Glutamatergic neuron (in vitro differentiated cells): ENCODE measurements at places on chromosomes 5 and 9.

DNA sequence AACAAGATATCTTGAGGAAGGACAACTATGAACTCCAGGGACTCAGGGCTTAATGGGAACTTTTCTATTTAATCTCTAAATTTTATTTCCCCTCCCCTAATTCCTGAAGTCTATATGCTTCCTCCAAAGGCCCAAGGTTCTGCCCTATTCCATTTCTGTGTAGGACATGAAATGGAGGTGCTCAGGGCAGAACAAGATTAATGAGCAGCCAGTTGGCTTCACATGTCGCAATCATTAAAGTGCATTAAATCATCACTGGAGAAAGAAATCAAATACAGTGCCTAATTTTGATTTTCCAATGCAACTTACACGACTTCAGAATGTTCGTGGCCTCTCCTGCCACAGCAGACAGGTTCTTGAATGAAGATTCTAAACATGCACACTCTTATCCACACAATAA lies 862.1 kb downstream of the PTPRD start:
- DNase-seq, result no peak

GRCh38 chr5:446883-447263 lies 3.9 kb downstream of the EXOC3 start:
- DNase-seq, result peak; percentile 8

DNA sequence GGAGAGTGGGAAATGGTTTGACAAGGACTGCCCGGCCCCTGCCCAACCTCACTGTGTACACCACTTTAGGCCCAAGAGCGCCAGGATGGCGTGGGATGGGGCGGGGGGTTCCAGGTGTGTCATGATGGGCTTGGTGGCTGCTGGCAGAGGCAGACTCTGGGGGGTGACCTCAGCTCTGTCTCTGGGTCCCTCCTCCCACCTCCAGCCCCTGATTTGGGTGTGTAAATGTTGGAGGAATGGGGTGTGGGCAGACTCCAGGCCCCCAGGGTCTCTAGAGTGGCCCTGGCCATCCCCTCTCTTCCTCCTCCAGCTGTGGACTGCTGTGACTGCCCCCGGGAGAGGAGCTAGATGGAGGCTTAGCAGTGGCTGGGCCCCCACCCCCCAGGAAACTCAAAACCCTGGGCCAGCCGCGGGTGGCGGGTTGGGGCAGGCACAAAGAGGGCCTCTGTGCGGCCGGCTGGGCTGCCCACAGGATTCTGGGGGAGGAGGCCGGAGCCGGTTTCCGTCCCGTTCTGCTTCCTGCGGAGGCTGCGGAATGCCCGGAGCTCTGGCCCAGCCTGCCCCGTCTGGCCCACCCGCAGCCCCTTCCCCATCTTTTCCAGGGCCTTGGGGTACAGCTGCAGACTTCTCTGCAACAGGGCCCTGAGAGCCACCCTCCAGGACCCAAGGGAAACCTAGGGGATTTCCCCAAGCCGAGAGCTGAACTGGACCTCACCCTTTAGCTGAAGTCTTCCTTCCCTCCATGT lies 23.1 kb downstream of the CXXC5 start:
- DNase-seq, result no peak

DNA sequence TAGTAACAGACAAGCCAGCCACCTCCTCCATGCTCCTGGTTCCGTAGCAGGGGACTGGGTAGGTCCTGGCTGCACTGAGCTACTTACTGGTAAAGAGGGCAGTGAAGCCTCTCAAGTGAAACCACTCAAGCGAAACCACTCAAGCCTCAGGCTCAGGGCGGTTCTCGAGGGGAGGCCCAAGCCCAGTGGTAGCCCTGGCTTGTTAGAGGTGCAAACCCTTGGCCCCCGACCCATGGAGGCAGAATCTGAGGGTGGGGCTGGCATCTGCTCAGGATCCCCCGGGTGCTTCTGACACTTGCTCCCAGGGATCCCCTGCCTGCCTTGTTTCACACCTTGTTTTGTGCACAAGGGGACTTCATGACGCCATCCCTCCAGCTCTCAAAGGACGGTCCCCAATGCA lies 76.5 kb upstream of the OLFM1 start:
- DNase-seq, result peak; percentile 35

DNA sequence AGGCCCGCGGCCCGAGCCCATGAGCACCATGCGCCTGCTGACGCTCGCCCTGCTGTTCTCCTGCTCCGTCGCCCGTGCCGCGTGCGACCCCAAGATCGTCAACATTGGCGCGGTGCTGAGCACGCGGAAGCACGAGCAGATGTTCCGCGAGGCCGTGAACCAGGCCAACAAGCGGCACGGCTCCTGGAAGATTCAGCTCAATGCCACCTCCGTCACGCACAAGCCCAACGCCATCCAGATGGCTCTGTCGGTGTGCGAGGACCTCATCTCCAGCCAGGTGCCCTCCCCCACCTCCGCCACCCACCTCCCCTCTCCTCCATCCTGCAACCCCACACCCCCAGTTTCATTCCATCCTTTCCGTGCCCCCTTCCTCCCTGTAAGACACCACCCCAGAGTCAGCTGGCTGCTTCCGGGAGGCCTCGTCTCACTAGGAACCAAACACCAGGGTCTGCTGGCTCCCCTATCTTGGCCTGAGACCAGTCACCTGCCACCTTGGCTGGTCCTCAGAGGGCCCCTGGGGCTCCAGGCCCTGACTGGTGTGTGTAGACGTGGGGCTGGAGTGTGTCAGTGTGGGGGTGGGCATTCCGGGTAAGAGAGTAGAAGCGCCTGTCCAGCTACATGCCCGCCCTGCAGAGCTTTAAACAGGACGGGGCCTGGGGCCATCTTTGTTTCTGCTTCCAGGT lies 655 bp downstream of the GRIN1 start:
- no peak for DNase-seq

DNA sequence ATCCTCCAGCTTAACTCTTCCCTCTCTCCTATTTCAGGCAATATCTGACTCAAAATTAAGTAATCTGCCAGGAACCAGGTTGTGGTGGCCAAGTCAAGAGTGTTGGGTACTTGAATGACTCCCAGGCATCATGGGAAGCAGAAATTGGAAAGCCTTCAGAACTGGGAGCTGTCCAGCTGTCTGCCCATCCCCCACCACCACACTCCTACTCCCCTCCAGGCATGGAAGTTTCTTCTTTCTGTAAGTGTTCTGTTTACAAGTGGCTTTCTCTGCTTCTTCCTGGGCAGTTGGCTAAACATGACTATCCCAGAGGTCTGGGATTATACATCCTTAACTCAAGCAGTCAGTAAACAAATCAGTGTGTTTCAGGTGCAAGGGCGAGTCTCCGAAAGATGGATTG lies 14.6 kb upstream of the PBX3 start:
- DNase-seq, result no peak

- DNase-seq, result no peak
Measured at GRCh38 chr5:65800775-65801174, 78.8 kb downstream of the NLN start.

DNA sequence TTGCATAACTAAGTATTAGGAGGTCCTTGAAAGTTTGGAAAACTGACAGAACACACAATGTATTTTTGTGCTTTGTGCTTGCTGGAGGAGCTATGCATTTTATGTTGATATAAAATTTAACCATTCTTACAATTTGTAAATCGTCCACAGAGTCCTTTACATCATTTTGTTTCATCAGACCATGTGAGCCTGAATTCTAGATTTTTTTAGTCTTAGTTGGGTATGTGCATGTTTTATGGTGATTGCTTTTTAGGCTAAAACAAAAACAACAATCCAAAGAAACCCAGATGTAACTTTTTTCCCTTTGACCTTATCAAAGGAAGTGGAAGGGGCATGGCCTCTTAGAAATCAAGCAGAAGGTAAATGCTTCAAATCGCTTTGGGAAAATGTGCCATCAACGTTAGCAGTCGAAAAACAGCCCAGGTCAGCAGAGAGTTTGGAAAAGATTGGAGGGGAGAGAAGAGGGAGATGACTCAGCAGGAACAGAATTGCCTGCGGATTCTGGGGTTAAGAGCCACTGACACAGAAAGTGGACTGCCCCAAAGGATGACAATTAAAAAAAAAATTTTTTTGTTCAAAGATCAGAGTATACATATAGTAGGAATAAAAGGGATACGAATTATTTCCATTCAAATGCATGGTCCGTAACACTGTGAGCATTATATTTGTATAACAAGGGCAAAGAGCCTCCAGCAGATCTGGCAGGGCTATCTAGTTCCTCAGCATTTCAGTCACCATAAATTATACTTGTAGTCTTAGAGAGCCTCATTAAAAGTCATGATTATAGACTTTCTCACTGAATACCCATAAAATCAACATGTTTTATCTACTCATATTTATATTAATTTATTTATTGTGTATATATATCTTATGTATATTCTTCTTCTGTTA lies 253.5 kb upstream of the HAPLN1 start:
- no peak for DNase-seq

GRCh38 chr5:150402901-150403342 lies 9.8 kb downstream of the CD74 start:
- no peak for DNase-seq

DNA sequence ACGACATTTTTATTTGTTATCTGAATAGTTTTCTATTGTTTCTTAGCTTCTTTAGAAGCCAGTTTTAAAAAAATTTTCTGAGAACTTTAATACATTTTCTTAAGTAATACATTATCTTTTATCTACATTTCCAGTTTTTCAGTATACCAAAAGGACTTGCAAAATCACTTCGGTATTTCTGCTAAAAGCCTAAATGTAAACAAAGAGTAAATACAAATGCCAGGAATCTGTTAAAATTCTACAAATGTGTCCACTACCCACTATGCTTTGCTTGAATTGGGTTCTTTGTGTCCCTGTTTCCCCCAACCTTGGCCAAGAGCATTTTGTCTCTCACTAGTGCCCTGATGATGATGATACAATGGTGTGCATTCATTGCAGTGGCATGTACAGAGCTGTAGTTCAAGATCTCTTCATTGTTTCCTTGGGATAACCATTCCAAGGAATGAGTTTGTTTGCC lies 611.2 kb downstream of the NR2F1-AS1 start:
- DNase-seq, result no peak

DNA sequence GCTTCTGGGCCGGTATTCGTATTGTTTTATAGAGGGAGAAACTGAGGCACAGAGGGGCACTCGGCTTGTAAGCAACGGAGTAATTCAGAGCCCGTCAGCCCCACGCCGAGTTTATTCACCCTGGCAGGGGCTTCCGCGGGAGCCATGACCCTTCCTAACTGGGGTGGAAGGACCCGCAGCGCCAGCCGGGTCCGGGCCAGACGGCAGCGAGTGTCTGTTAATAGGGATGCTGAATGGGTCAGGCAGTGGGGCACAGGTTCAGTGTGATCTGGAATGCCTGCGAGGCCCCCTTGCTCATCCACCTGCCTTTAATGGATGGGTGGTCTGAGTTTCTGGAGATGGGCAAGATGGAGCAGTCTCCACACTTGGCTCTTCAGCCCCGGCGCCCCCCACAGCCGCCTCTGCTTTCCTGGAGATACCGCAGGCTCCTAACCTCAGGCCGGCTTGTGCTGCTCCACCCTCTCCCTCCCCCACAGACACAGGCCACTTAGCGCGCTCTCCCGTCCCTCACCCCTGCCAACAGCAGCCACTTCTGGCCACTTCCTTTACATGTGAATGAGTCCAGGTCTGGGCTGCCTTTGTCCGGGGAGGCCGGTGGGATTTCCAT lies 147.1 kb downstream of the ERCC6L2 start:
- peak; percentile 64 for DNase-seq

- no peak for DNase-seq
Measured at GRCh38 chr5:150288791-150289190, 782 bp downstream of the CAMK2A start.

- DNase-seq, result no peak
Measured at GRCh38 chr5:111930905-111931461, 174.0 kb upstream of the NREP start.

DNA sequence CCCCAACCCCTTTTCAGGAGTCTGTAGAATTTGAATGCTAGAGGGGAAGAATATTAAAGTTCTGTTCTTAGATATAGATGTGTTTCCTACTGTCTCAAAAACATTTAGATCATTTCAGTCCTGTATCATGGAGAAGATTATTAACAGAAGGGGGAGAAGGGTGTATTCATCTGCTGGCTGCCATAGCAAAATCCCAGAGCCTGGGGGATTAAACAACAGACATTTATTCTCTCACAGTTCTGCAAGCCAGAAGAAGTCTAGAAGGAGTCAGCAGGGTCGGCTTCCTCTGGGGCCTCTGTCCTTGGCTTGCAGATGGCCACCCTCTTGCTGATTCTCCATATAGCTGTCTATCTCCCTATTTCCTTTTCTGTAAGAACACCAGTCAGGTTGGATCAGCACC lies 150.1 kb upstream of the OTULINL start:
- no peak for DNase-seq

- no peak for DNase-seq
Measured at GRCh38 chr9:72794946-72795345, 157.9 kb downstream of the ALDH1A1 start.
